ENCODE measurements at places on chromosomes 1 and 21. TPM values are rescaled to one million over a fixed set of nuclear protein-coding genes. Genes with fewer than 3 reads are reported as not detected.

CSMD2 gene
- 0.25 TPM for total RNA-seq

PIGR gene
- total RNA-seq: 0.25 TPM

EPHA10 gene
- 0.25 TPM for total RNA-seq

DNA sequence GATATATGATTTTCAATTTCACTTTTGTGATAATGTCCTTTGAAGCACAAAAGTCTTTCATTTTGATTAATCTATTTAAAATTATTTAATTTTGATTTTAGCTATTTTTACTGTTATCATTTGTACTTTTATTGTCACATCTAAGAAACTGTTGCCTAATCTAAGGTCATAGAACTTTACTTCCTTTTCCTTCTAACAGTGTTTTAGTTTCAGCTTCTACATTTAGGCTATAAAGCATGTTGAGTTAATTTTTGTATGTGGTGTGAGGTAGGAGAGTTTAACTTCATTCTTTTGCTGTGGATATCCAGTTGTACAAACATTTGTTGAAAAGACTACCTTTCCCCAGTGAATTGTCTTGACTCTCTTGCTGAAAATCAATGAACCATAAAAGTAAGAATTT lies 204.5 kb downstream of the TM2D1 start:
- no peak for DNase-seq

C1orf94 gene
- not detected for total RNA-seq

DNA sequence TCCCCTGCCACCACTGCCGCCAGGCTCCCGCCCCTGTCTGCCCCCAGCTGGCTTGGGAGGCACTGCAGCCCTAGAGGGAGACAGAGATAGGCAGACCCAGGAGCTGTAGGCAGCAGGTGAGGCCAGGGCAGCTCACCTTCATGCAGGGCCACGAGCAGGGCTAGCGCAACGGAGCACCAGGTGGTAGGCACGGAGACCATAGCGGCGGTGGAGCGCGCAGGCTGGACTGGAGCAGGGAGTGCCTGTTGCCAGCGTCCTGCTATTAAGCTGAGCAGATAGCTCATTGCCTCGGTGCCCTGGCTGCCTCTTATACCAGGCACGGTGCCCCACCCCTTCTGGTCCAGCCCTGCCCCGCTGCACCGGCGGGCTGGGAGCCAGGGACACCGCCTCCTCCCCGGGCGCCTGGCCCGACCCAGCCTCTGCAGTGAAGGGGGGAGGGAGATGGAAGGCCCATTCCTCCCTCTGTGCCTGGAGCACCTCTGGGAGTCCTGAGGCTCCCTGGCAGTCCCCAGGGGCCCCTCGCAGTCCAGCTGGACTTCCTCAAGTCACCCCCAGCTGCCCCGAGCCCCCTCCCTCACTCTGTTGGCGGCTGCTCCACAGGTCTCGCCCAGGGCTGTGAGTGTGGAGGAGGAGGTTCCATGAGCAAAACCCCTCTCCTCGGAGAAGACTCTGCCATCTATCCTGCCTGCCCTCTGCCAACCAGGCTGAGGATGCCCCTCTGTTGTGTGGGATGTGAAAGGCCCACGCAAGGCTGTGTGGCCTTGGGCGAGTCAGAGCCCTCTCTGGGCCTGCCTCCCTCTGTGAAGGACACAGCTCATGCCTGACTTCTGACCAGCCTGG lies at the start of gene EDN2:
EDN2 (minus strand) TSS at position 282 of the 840 bp plus-strand sequence; CDS start at position 200, 82 bp downstream.
- no peak for DNase-seq

LY9 gene
- 4.7 TPM for total RNA-seq

DNA sequence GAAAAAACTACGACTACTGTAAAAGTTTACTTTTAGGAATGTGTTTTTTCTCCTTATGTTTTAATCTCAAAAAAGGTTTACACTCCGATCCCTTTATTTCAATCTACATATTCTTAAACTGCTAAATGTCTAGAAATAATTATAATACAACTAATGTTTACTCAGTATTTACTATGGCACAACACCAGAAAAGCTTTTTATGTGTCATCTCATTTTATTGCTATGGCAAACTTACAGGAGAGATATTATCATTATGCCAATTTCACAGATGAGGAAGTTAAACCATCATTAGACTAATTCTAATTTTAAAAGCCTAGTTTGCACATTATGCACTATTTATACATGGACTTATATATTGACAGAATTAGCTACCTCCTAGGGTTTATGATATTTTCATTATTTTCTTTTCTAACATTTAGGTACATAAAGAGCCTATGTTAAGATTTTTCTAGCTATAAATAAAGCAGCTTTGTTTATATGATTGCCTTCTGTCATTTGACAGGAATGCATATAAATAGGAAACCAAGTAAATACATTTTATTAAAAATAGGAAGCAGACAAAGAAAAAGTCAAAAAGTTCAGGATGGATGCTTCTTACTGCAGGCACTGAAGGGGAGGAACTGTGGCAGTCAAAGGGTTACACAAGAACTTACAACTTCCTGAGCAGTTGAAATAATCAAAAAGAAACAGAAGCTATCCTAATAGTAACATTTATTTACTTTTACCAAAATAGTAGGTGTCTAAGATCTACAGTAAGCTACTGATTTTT lies 442.4 kb downstream of the LTN1 start:
- no peak for DNase-seq

GRCh38 chr1:165678509-165678908 lies 19.9 kb downstream of the ALDH9A1 start:
- DNase-seq: no peak

- DNase-seq: no peak
Observed at GRCh38 chr1:210087058-210087457, 145.5 kb upstream of the SERTAD4 start.

- no peak for DNase-seq
Observed at GRCh38 chr1:170556917-170557316, 25.0 kb downstream of the GORAB start.

DNA sequence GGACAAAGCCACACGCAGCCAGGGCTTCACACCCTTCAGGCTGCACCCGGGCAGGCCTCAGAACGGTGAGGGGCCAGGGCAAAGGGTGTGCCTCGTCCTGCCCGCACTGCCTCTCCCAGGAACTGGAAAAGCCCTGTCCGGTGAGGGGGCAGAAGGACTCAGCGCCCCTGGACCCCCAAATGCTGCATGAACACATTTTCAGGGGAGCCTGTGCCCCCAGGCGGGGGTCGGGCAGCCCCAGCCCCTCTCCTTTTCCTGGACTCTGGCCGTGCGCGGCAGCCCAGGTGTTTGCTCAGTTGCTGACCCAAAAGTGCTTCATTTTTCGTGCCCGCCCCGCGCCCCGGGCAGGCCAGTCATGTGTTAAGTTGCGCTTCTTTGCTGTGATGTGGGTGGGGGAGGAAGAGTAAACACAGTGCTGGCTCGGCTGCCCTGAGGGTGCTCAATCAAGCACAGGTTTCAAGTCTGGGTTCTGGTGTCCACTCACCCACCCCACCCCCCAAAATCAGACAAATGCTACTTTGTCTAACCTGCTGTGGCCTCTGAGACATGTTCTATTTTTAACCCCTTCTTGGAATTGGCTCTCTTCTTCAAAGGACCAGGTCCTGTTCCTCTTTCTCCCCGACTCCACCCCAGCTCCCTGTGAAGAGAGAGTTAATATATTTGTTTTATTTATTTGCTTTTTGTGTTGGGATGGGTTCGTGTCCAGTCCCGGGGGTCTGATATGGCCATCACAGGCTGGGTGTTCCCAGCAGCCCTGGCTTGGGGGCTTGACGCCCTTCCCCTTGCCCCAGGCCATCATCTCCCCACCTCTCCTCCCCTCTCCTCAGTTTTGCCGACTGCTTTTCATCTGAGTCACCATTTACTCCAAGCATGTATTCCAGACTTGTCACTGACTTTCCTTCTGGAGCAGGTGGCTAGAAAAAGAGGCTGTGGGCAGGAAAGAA lies 8.1 kb downstream of the PSRC1 start:
- DNase-seq: no peak

DNA sequence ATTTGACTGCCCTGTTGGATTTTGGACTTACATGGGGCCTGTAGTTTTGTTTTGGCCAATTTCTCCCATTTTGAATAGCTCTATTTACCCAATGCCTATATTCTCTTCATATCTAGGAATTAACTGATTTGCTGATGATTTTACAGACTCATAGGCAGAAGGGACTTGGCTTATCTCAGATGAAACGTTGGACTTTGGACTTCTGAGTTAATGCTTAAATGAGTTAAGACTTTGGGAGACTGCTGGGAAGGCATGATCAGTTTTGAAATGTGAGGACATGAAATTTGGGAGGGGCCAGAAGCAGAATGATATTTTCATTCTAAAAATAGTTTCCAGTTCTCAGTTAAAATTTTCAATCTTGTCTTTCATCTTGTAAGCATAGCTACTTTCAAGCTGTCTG lies 222.3 kb downstream of the COP1 start:
- DNase-seq: no peak

DNA sequence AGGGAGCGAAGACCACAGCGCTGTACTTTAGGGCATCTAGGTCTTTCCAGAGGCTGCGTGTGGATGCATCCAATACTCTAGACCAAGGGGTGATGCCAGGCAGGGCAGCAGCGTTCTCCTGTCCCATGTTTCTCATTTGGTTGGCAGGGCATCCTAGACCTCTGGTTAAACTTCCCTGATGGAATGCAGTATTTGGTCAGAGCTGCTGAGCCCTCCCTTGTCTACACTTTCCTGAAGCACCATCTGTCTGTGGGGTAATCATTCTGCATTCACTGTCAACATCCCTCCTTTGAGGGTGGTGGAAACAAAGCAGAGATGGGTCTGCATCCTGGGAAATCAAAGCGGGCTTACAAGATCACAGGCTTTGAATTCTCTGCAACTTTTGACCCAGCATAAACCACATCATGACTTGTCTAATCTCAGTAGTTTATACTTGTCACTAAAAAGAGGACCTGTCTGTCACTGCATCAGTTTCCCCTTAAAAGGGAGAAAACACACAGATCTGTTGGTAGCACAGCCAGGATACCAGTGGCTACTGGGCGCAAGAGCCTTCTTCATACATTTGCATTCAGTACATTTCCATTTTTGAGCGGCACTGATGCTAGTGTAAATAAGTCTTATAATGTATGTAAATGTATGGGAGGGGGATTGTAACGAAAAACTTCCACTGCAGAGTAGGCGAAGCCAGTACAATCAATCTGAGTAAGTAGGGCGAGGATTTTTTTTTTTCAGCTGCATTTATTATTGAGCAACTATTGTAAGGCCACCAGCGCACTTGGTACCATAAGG lies 106.3 kb downstream of the GALNT2 start:
- no peak for DNase-seq

DNA sequence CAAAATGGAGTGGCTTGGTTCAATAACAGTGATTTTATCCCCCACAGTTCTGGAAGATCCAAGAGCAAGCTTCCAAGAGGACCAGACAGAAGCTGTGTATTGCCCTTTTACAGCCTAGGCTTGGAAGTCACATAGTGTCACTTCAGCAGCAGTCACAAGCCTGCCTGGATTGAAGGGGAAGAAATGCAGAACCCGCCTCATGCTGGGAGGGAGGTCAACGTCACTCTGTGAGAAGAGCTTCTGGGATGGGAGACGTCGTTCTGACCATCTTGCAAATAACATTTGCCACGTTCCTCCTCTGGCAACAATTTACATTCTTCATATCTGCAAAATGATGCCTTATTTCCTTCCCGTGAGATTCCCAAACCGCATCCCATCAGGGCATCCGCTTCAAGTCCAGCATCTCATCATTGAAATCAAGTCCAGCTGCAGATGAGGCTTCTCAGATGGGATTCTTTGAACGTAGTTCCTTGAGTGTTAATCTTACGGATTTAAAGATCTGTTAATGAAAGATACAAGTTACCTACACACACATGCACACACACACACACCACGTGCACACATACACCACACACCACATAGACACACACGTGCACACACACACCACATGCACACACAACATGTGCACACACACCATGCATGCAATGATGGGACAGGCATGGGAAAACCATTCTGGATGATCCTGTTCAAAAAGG lies 23.9 kb upstream of the KIF1B start:
- no peak for DNase-seq

GRCh38 chr21:38702196-38702595 lies 103.5 kb upstream of the ETS2 start:
- no peak for DNase-seq

DNA sequence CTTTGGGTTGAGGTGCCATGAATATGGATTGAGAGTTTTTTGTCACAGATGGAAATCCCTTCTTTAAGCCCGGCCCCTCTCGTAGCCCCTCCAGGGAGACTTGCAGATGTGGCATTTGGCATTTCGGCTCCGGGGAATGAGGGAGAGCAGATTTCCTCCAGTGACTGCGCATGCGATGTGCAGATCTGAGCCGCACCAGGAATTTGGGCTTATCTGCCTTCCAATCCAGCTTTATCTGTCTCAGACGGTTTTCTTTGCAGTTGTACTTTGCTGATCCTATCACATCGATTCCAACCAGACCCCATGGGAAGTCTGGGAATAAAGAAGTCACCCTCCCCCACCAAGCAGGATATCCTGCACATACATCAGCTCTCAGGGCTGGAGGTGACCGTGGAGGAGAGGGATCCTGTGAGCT lies 11.7 kb downstream of the KIF26B start:
- peak; percentile 69 for DNase-seq

DNA sequence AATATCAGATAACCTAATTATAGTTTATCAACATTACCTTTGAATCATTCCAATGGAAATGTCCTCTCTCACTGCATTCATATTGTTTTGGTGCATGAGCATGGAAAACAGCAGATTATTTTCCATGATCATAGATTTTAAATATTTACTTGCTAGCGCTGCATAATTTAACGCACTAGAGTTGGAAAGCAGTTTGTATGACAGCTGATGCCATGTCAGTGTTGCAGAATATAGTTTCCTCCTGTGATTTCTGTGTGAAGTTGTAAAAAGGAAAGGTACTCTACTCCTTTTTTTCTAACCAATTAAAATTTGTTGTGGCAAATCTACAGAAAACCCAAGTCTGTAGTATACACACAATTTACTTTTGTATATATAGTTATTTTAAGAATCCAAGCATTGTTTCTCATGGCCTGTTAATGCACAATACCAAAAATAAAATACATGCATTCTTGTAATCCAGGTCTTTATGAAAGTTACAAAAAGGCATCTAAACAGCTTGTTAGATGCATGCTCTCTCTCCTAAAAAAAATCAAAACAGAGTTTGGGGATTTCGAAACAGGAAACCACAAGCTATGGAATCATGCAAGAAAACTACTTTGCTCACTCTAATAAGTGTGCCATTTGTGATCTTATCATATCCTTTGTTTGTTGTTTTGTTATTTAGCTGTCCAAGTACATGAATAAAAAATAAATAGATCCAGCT lies 1.9 kb upstream of the ATG4C start:
- no peak for DNase-seq

GRCh38 chr1:59705466-59706302 lies 109.1 kb upstream of the HOOK1 start:
- no peak for DNase-seq

ADGRL4 gene
- total RNA-seq: 17.7 TPM

S100A4 gene
- 375 TPM for total RNA-seq

- no peak for DNase-seq
Observed at GRCh38 chr1:222310836-222311235, 237.1 kb downstream of the HHIPL2 start.

SPRR1B gene
- total RNA-seq: 216 TPM

DNAJB4 gene
- total RNA-seq: 20.9 TPM

Data from vagina (tissue), 2 donors.